ENCODE measurements at places on chromosomes 16 and 17.
A peak's percentile ranks its signal among the peaks of the same experiment; 100 is the strongest.

DNA sequence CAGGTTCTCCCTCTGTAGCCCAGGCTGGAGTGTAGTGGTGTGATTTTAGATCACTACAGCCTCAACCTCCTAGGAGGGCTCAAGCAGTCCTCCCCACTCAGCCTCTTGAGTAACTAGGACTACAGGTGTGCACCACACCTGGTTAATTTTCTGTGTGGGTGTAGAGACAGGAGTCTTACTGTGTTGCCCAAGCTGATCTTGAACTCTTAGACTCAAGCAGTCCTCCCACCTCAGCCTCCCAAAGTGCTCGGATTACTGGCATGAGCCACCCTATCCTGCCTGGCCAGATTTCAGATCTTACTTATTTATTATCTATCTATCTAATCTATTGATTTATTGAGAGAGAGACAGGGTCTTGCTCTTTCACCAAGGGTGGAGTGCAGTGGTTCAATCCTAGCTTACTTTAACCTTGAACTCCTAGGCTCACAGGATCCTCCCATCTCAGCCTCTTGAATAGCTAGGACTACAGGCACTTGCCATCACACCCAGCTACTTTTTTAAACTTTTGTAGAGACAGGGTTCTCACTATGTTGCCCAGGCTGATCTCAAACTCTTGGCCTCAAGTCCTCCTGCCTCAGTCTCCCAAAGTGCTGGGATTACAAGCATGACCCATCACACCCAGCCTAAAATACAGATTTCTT lies 61.8 kb downstream of the TUBD1 start:
- DNase-seq, result no peak

GRCh38 chr17:12973496-12974004 lies 44.3 kb downstream of the ELAC2 start:
- no peak for DNase-seq

- no peak for DNase-seq
These were observed 670 bp upstream of the CTF1 start for GRCh38 chr16:30895627-30896260.

DNA sequence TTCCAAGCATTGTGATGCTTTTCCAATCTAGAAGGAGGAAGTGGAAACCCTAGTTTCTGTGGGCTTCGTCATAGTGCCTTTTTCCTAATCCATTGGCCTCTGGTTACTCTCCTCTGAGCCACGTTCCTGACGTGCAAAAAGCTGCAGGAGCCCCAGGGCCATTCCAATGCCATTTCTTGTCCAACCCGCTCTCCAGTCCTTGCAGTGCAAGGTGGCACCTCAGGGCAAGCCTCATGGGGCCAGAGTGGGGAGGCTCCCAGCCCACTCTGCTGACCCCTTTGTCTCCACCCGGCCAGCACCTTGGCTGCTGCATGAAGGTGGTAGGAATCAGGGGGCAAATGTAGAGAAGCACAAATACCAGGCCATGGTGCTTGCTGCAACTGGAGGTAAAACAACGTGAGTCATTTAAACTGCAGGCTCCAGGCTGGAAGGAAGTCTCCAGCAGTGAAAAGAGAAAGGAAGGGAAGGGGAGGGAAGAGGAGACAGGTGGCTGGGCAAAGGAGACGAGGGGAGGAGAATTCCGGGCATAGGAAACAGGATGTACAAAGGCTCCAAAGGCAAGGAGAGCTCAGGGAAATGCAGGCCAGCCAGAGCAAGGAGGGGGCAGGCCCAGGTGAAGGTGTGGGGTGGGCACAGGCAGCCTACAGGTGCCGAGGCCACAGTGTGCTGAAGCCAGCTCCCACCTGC lies 168.2 kb upstream of the TNRC6C start:
- no peak for DNase-seq

DNA sequence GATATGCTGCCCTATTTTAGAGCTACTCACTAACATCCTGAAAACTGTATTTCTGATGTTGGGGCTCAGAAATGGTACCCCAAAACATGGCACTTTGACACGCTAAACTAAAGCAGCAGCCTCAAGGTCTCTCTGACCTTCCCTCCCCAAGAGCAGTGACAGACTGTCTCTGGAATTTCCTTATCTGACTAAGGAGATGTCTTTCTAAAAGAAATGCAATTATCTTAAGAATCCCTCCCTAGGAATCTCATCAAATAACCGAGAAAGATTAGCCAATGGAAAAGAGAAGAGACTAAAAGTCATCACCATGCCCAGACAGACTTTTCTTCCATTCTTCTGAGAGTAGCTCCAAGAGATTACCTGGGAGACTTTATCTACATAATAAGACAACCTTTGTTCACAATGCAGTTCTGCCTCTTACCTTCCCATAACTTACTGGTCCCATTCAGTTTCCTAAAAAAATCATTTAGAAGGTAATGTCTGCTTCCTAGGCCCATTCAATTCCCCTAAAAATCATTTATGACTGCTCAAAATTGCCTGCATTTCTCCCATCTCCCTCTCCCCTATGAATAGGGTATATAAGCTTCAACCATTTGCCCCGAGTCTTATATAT lies 123.9 kb downstream of the CPPED1 start:
- no peak for DNase-seq

DNA sequence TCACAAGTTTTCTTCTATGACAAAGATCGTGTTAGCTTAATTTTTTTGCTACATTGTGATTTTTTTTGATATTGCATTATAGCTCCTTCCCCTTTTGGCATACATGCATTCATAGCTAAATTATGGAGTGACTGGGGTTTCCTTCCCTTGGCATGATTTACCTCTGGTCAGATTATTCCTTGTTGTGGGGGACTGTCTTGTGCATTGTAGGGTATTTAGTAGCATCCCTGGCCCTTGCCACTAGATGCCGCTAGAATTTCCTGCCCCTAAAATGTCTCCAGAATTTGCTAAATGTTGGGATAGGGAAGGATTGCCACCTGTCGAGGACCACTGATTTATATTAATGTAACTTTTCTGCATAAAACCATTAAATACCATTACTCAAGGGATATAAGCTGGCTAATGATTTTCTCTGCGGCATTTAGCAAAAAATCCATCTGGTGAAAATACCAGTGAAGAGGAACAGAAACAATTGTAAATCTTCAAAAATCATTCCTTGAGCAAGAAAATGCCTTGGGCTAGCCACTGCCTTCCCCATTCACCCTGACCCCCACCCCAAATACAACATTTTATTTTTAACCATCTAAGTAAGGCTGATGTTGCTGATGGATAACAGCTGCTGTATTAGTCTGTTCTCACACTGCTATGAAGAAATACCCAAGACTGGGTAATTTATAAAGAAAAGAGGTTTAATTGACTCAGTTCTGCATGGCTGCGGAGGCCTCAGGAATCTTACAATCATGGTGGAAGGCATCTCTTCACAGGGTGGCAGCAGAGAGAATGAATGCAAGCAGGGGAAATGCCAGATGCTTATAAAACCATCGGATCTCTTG lies 195.2 kb downstream of the MAP2K6 start:
- peak; percentile 29 for DNase-seq

All from SW480 (cell line).